ENCODE measurements at places on chromosomes 3 and 15.
A peak's percentile ranks its signal among the peaks of the same experiment; 100 is the strongest.

- DNase-seq = no peak
Measured at GRCh38 chr3:13462125-13462629, 17.9 kb upstream of the HDAC11 start.

DNA sequence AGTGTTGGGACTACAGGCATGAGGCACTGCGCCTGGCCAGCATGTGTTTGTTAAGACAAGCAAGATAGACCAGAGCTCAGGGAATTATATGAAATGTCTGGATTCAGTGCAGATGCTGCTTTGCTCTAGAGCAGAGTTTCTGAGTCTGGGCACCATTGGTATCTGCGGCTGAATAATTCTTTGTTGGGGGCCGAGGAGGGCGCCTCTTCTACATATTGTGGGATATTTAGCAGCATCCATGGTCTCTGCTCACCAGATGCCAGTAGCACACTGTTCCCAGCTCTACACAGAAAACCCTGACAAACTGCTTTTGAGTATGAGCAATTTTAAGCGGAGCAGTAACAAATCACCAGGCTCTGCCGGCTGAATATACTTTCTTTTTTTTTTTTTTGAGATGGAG is 3.6 kb upstream of the LDHAL6B start:
- no peak for DNase-seq

GRCh38 chr3:132232231-132232792 is 84.9 kb upstream of the ACP3 start:
- no peak for DNase-seq

- DNase-seq = peak; percentile 76
Measured at GRCh38 chr3:184399410-184399809, 19.6 kb downstream of the CHRD start.

DNA sequence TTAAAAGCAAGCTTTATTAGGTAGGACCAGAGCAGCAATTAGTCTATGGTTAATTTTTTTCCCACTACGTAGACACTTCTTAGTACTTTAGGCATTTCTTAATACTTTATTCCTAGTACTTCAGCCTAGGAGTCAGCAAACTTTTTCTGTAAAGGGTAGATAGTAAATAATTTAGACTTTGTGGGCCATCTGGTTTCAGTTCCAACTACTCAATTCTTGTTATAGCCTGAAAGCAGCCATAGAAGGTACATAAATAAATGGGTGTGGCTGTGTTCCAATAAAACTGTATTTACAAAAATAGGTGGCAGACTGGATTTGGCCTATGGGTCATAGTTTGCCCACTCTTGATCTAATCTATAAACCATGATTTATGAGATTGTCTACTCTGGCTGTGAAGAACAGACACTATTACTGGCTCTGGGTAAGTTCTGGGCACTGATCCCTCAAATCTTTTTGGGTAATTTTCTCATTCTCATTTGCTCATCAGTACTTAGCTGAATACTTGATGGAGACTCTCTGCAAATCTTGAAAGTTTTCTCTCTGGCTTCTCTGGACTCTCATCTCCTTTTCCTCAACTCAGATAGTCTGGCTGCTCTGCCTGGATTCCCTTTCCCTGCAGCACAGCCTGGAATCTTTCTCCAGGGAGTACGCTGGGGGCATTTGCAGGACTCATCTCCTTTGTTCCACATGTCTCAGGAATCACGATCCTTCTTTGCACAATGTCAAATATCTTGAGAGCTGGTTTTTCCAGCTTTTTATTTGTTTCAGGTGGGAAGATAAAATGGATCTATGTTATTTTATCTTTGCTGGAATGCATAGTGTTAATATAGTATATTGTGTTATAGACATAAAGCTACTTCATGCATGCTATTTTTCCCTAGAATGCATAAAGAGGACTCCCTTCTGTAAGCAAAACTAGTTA is 524.8 kb upstream of the TBL1XR1 start:
- DNase-seq = no peak

DNA sequence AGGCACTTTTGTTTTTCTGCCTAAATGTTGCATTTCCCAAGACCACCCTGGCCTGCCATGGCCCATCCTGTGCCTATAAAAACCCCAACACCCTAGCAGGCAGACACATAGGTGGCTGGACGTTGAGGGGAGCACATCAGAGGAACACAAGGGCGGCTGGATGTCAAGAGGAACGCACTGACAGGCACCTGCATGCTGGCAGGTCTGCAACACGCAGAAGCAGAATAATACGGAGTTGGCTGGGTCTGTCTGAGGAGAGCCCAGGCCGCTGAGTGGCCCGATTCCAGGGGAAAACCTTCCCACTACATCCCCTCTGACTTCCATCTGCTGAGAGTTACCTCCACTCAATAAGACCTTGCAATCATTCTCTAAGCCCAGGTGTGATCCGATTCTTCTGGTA is 765.6 kb downstream of the PLOD2 start:
- no peak for DNase-seq

DNA sequence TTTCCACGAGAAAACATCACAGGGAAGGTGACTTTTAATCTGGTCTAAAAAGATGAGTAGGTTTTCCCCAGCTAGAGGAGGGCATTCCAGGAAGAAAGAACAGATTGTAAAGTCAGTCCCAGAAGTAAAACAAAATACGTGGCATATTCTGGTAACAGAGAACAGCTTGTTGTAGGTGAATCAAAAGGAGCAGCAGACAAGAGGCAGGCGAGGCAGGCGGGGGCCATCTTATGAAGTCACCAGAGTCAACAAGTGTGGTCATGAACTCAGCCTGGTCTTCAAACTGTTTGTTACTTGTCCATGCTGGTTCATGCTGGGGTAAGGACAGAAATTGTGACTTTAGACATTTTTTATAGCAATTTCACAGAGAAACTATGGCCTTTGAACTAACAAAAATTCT is 4.0 kb upstream of the POPDC2 start:
- no peak for DNase-seq
